ENCODE measurements at places on chromosomes 13 and 19.

DNA sequence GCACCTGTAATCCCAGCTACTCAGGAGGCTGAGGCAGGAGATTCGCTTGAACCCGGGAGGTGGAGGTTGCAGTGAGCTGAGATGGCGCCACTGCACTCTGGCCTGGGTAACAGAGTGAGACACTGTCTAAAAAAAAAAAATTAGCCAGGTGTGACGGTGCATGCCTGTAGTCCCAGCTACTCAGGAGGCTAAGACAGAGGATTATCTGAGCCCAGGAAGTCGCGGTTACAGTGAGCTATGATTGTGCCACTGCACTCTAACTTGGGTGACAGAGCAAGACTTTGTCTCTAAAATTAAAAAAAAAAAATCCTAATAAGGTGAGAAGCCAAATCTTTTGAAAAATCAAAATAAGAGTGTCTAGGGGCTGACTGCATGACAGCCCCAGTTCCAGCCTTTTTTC lies 9.7 kb upstream of the CEBPA start:
- no peak for DNase-seq

- DNase-seq: no peak
Measured at GRCh38 chr19:46637224-46637623, 1.2 kb upstream of the GNG8 start.

DNA sequence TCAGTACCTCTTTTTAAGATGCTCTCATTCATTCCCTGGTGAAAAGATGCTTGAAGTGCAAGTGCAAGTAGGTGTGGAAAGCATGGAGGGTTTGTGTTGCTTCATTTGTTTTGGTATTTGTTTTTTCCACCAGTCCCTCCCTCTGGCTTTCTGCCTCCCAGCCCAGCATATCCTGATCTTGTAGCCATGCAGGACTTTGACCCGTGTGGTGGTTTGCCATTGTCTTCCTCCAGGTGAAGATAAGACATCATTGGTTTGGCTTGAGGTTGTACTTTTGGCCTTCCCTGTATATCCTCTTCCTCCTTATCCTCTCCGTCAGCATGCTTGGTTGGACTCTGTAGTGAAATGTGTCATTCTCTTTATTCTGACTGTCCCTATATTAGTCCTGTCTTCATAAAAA lies 9.1 kb downstream of the SPINT2 start:
- no peak for DNase-seq

GRCh38 chr19:1239420-1239795 lies 1.6 kb upstream of the CBARP start:
- no peak for DNase-seq

DNA sequence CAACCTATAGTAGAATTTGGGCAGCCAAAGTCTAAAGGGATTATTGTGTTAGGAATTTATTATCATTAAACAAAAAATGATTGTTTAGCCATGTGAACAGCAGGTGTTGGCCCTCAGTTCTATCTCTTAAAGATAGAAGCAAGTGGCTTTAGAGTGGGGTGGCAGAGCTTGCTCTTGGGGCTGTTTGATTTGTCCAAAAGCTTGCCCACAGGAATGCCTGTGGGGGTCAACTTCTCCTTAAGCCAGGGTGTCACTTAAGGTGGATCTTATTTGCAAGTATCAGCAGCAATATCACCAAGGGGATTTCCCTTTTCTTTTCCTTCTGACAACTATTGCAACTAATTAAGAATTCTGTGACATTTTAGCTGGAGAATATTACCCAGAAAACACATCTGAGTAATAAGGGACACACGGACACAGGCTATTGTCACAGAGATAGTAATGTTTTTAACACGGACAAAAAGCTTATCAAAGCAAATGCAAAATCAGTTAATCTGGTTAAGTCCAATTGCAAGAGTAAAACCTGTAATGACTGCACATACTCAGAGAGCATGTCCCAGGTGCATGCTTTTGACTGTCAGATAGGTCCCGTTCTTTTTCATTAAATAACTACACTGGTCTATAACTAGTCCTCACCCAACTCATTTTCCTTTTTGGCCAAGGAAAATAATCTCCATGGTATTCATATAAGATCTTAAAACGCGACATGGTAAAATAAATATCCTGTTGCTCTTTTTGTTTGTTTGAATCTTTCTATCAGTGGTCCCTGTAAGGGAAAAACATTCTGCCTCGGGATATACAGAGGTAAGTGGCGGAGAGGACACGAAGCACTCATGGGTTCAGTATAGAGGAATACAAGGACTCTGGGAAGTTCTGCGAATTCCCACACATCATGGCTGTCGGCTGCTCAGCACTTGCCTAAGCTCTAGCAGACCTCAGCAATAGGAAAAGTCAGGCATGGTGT lies 172.1 kb upstream of the RFC3 start:
- no peak for DNase-seq

GRCh38 chr13:72463561-72463960 lies 263.9 kb downstream of the MZT1 start:
- no peak for DNase-seq

GRCh38 chr13:63631006-63631405 lies 2215.4 kb upstream of the PCDH20 start:
- no peak for DNase-seq

DNA sequence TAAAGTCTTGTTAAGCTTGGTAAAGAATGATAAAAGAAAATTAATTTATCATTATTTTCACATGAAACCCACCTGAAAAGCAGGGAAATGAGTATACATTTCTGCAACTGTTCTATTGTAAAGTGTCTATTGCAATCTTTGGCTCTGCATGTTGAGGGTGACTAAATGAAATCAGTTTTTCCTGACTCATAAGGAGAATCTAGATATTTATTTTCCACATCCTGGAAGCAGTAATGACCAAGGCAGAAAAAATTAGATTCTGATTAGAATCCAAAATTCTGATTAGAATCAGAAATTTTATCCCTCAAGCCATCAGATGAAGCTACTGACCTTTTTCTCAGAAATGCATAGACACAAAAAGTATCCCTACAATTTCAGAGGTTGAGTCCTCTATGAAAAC lies 178.4 kb downstream of the MYO16 start:
- DNase-seq: no peak

All from T-helper 1 cell (primary cell).